ENCODE measurements at places on chromosomes 2 and 18.

GRCh38 chr18:26556573-26556972 is 8.2 kb upstream of the KCTD1 start:
- DNase-seq, result no peak

DNA sequence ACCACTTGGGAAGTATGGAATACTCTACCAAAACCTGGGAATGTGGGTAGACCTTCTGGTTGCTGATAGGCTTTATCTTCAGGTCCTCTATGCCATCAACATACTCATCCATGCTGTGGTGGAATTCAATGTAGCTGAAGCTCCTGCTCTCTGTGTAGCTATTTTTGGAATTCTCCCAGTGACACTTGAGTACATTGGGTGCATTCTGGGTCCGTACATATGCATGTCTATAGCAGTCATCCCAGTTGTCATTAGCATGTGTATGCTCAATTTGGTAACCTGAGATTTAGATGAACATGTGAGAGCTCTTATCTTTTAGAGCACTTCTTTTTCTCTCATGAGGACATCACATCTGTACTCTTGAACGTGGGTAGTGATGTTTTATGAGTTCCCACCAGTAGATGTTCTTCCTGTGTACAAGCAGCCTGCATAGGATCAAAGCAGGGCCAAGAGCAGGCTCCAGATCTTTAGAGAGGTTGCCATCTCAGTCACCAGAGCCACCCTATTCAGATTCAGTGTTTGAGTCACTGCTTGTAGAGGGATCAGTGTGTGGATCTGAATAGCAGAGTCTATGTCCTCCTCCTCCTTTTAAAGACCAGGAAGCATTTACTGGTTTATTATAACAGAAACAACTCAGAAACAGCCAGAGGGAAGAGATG is 65.9 kb downstream of the MGAT5 start:
- DNase-seq, result peak; percentile 23

DNA sequence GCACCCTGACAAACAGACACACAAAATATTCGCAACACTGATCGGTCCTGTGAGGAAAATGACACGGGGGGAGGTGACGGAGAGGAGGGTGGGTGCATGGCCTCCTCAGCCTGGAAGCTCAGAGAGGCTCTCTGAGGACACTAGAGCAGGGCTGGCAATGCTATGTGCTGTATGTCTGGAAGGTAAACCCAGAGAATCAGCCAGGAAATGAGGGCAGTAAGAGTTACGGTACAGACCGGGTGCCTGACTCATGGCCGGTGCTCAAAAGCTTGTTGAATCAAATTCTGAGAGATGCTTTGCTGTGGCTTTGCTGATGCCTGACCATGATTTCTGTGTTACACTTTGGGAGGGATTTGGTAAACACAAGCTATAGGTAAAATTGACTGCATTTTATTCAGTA is 81.9 kb downstream of the CCDC93 start:
- DNase-seq, result no peak

DNA sequence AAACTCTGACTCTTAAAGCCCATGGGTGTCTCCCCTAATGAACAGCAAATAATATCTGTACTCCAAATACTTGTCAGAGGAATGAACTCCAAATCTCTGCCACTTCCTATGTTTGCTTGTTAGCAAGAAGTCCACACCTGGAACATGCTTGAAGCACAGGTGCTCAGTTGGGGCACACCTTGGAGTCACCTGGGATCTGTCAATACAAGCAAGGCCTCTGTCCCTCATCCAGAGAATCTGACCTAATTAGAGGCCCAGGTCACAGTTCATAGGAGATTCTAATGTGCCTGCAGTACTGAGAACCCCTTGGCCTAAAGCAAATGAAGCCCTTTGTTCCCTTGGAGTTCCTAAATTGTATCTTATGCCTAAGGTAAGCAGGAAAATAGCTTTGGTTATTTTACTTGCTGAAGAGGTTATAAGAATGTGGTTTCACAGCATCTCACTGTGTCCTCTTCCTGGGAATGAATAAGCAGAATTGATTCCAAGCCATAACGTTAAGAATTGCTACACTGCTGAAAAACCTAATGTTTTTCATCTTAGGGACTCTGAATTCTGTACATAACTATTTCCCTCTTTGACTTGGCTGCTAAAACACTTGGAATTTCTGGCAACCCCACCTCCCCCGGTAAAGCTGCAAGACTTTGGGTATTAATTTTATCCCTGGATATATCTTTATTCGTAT is 113.4 kb downstream of the PIEZO2 start:
- DNase-seq, result no peak

Measured in activated CD4-positive, alpha-beta T cell treated with anti-CD3 and anti-CD28 coated beads, Interleukin-10, Interleukin-2, amounts not matched to agents 100 ng/mL and 50 ng/mL, durations not matched to agents 16 hours and 8 hours (primary cell).